ENCODE measurements at places on chromosomes 3 and 15.
A peak's percentile ranks its signal among the peaks of the same experiment; 100 is the strongest.

- no peak overlapping the region for H3K27ac ChIP-seq
- H3K4me1 ChIP-seq, result peaks cover 29% of the 10 kb centered on the region
- DNase-seq, result no peak
Observed at GRCh38 chr3:44883999-44884431, 9.6 kb downstream of the TGM4 start.

DNA sequence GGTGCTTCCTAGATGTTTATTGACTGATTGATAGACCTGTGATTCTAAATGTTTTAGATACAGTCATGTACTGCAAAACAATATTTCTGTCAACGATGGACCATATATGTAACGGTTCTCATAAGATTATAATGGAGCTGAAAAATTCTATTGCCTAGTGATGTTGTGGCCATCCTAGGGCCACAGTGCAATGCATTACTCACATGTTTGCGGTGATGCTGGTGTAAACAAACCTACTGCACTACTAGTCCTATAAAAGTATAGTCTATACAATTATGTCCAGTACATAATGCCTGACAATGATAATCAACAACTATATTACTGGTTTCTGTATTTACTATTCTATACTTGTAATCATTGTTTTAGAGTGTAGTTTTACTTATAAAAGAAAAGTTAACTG, 46.8 kb downstream of the CHST2 start:
- H3K4me3 ChIP-seq, result no peak overlapping the region
- DNase-seq, result no peak
- no peak overlapping the region for H3K27ac ChIP-seq
- H3K36me3 ChIP-seq, result no peaks in the 10 kb centered on the region
- no peaks in the 10 kb centered on the region for H3K4me1 ChIP-seq

DNA sequence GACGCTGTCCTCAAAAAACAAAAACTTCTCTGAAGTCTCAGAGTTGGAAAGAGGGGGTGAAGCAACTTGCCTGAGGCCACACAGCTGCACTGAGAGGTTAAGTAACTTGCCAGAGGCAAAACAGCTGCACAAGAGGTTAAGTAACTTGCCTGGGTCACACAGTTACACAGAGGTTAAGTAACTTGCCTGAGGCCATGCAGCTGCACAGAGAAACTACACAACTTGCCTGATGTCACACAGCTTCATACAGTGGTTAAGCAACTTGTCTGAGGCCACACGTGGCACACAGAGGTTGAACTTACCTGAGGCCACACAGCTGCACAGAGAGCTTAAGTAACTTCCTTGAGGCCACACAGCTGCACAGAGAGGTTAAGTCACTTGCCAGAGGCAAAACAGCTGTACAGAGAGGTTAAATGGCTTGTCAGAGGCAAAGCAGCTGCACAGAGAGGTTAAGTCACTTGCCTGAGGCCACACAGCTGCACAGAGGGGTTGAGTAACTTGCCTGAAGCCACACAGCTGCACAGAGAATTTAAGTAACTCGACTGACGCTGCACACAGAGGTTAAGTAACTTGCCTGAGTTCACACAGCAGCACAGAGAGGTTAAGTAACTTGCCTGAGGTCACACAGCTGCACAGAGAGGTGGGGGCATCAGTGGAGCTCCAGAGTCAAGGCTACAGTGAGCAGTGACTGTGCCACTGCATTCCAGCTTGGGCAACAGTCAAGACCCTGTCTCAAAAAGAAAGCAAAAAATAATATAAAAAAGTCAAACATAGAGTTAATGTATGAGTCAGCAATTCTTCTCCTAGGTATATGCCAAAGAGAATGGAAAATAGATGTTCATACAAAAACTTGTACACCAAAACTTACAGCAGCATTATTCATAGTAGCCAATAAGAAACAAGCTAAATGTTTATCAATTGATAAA, 12.0 kb upstream of the ACAD9 start:
- no peak overlapping the region for H3K4me3 ChIP-seq
- no peaks in the 10 kb centered on the region for H3K4me1 ChIP-seq
- DNase-seq, result no peak
- H3K36me3 ChIP-seq, result no peaks in the 10 kb centered on the region

DNA sequence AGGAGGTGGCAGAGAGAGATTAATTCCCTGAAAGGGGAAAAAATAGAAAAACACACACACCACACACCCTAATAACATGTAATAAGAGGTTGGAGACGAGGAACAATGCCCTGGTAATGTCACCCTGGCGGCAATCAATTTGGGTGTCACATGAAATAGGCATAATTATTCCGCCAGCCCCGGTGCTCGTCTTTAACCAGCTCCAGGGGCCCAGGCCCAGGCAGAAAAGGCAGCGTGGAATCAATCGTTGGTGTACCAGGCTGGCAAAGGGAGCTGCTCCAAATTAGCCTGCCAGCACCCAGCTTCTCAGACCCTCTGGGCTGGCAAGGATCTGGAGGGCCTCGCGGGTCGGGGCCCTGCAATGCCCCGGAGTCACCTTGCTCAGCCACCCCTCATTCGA, 5.6 kb downstream of the LINGO1 start:
- H3K27me3 ChIP-seq, result peaks cover 38% of the 10 kb centered on the region
- H3K4me1 ChIP-seq, result peaks cover 4% of the 10 kb centered on the region
- H3K36me3 ChIP-seq, result no peaks in the 10 kb centered on the region
- H3K4me3 ChIP-seq, result no peak overlapping the region

DNA sequence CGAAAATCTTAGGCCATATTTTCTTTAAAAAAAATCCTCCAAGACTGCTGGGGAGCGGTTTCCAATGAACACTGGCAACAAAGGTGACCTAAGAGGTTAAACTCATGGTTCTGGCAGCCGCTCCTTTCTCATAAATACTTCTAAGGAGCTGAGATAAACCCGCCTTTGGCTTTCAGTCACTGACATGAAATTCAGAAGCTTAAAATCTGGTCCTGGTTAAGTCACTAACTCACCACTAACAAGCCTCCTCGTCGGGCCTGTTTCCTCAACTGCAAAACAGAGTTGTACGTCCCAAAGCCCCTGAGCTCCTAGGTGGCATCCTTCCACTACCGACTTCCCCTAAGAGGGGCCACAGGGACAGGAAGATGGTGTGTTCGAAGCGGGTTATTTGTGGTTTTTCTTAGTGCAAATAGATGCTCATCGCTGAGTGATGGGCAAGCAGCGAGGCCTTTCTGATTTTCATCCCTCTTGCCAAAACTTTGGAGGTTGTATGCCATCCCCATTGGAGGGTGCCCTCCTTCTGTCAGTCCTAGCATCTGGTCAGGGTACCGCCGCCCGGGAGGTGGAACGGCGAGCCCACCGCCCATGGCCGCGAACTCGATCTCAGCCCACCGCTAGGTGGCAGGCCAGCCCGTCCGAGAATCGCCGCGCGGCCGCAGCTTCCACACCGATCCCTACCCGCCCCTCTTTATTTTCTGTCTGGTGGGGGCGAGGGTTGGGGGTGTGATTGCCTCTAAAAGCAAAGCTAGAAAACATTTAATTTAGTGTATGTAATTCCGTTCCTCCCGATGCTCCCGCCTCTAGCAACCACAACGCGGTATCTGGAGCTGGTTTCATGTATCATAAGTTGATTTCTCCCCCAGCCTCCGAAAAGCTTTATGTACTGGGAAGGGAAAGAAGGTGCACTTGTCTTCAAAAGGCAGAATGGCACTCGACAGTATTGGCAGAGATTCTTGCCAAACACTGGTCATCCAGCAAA, 4.6 kb downstream of the BCL6 start:
- H3K36me3 ChIP-seq, result no peaks in the 10 kb centered on the region
- DNase-seq, result peak; percentile 85
- peaks cover 24% of the 10 kb centered on the region for H3K4me1 ChIP-seq
- H3K27me3 ChIP-seq, result no peaks in the 10 kb centered on the region

DNA sequence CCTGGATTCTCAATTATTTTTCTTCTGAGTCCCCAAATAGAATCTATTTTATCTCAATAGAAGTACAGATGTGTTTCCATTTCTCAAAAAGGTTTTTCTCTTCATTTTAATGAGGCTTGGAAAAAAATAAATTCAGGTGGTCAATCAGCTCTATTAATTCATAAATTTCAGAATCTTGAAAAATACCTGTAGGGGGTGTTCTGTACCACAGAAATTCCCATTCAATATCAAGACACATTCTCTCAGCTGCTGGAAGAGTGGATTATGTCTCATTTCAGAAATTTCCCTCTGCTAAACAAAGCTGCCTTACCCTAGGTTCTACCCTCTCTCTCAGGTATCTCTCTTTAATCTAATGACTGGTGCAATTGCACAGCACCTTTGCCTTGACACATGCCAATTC, 1121.2 kb downstream of the SI start:
- H3K27ac ChIP-seq, result no peak overlapping the region
- no peak for DNase-seq
- no peaks in the 10 kb centered on the region for H3K4me1 ChIP-seq
- no peak overlapping the region for H3K4me3 ChIP-seq
- H3K27me3 ChIP-seq, result no peaks in the 10 kb centered on the region
- H3K36me3 ChIP-seq, result no peaks in the 10 kb centered on the region

DNA sequence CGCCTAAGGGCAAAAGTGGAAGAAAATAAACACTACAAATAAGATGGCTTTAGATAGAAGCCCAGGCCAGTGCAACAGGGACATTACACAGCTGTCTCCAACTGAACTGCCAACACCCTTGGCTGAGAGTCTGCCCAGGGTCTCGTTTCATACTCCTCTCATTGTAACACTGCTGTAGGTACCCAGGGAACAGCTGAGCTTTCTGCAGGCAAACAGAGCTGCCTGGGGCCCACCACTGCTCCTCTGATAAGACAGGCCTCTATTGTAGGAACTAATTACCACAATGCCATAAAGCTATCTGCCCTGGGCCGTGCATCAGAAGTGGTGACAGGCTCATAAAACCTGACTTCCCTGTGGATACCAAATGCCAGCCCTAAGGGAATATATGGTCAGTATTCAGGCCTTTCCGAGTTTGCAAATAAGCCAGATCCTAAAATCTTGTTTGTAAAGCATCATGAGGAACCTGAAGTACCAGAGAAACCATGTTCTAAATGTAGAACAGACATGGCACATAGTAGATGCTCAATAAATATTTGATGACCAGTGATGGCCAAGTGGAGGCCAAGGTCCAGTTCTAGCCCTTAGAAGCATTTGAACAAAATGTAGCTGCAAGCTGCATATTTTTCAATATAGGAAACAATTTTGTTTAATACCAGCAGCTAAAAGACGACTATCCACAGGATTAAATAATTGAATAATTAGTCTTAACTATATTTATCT, 84.3 kb upstream of the NEO1 start:
- H3K27ac ChIP-seq, result no peak overlapping the region
- H3K36me3 ChIP-seq, result no peaks in the 10 kb centered on the region
- no peaks in the 10 kb centered on the region for H3K27me3 ChIP-seq
- no peak overlapping the region for H3K4me3 ChIP-seq
- no peak for DNase-seq

DNA sequence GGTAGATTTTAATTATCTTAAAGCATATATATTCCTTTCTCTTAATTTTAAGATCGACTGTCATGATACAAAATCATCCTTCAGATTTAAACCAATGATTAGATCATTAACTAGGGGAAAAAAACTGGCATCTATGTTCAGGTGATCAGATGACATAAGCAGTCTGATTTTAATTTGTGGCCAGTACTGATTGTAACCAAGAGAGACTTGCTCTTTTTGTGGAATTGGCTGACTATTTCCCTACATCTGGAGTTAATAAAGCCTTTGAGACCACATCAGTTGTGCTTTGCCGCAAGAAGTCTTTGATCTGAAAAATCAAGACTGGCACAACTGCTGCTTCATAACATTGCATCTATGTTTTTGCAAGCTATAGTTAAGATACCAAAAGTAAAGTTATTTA, 148.4 kb upstream of the CGNL1 start:
- peaks cover 8% of the 10 kb centered on the region for H3K4me1 ChIP-seq
- no peak for DNase-seq
- H3K27ac ChIP-seq, result no peak overlapping the region
- H3K4me3 ChIP-seq, result no peak overlapping the region

GRCh38 chr3:132911741-132912415, 126.3 kb upstream of the TMEM108 start:
- H3K36me3 ChIP-seq, result no peaks in the 10 kb centered on the region
- no peak for DNase-seq
- H3K27me3 ChIP-seq, result no peaks in the 10 kb centered on the region

- H3K27ac ChIP-seq, result no peak overlapping the region
- DNase-seq, result no peak
- no peaks in the 10 kb centered on the region for H3K27me3 ChIP-seq
- no peaks in the 10 kb centered on the region for H3K36me3 ChIP-seq
Observed at GRCh38 chr15:31930967-31931366, 99.3 kb upstream of the CHRNA7 start.

DNA sequence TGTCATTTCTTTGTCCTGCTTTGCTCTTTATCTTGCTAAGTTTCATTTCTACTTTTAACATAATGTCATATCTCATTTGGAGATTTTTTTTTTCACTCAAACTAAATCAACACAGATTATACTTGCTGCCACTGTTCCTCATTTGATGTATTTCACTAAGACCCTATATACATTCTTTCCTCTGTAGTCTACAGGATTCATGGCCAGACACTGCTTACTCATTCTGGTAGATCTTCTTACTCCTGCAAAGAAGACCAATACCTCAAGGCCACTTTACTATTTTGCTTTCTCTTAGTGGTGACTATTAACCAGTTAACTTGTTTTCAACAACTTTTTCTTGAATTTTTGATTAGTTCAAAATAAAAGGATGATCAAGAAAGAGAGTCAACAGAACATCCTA, 26.6 kb downstream of the SLC24A5 start:
- no peaks in the 10 kb centered on the region for H3K27me3 ChIP-seq
- no peak for DNase-seq
- no peak overlapping the region for H3K27ac ChIP-seq
- H3K36me3 ChIP-seq, result peaks cover 6% of the 10 kb centered on the region
- H3K4me3 ChIP-seq, result no peak overlapping the region

- H3K27ac ChIP-seq, result no peak overlapping the region
- no peaks in the 10 kb centered on the region for H3K27me3 ChIP-seq
- peaks cover 18% of the 10 kb centered on the region for H3K36me3 ChIP-seq
- no peaks in the 10 kb centered on the region for H3K4me1 ChIP-seq
- DNase-seq, result no peak
Observed at GRCh38 chr3:119861681-119862080, 79.8 kb downstream of the NR1I2 start.

GRCh38 chr15:66784174-66784573, 82.1 kb downstream of the SMAD6 start:
- DNase-seq, result no peak
- peaks cover 6% of the 10 kb centered on the region for H3K36me3 ChIP-seq
- H3K4me1 ChIP-seq, result no peaks in the 10 kb centered on the region
- H3K27ac ChIP-seq, result no peak overlapping the region
- H3K27me3 ChIP-seq, result no peaks in the 10 kb centered on the region

GRCh38 chr15:100508641-100509300, 20.0 kb downstream of the CERS3 start:
- no peaks in the 10 kb centered on the region for H3K27me3 ChIP-seq
- DNase-seq, result no peak
- no peaks in the 10 kb centered on the region for H3K4me1 ChIP-seq
- H3K27ac ChIP-seq, result no peak overlapping the region
- H3K36me3 ChIP-seq, result no peaks in the 10 kb centered on the region

GRCh38 chr3:492586-493316, 296.2 kb downstream of the CHL1 start:
- no peaks in the 10 kb centered on the region for H3K27me3 ChIP-seq
- DNase-seq, result no peak
- no peaks in the 10 kb centered on the region for H3K36me3 ChIP-seq
- H3K27ac ChIP-seq, result no peak overlapping the region
- H3K4me3 ChIP-seq, result no peak overlapping the region

GRCh38 chr3:146903927-146904326, 298.8 kb upstream of the PLSCR5 start:
- no peaks in the 10 kb centered on the region for H3K4me1 ChIP-seq
- H3K36me3 ChIP-seq, result no peaks in the 10 kb centered on the region
- no peak overlapping the region for H3K4me3 ChIP-seq
- H3K27ac ChIP-seq, result no peak overlapping the region
- no peaks in the 10 kb centered on the region for H3K27me3 ChIP-seq
- no peak for DNase-seq
